ENCODE measurements at places on chromosomes 1 and 21.

GRCh38 chr21:40760821-40761220 is 86.1 kb downstream of the DSCAM start:
- no peak for DNase-seq

DNA sequence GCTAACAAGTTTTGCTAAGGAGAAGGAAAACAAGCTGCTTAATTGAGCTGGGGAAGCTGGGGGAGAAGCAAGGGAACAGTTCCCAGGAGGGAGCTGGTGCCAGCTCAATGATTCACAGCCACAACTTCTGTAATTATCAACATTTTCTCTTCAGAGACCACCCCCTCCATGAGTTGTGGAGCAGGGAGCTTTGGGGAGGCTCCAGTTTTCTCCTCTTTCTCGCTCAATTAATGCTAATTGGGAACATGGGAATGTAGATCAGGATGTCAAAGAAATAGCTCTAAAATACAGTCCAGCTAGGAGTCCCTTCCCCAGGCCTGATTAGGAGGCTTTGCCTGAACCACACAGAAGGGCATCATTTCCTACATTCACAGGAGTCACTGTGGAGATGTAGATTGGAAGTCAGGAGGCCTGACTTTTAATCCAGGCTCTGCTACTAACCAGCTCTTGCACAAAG is 12.1 kb upstream of the MNDA start:
- DNase-seq = no peak

DNA sequence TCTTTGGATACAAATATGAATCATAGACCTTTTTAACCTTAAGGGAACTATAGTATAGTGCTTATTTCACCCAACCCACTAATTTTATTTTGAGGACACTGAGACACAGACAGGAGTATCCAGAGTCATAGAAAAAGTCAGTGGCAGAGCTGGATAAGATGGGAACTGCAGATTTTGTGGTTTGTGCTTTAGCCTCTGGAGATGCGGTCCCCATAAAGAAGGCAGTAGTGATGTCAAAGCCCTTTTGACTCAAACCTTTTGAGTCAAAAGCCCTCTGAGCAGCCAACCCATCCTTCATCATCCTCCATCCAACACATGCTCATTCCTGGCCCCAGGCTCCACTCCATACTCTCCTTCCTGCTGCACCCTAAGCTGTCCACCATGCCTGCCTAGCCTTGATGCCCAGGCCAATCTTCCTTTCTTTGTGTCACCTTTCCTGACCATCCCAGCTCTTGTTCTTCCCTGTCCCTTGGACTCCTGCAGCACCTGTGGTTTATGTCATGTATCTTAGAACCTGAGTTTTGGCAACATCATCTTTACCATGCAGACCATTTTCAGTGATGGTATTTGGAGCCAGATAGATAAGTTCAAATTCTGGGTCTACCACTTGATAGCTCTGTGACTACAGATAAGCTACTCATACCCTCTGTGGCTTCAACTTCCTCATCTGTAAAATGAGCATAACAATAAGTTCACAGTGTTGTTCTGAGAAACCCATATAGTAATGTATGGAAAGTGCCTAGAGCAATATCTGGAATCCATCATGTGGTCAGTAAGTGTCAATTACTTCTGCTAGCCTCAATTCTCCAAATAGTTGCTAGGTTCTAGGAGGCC is 20.1 kb downstream of the SLAMF1 start:
- DNase-seq = no peak

DNA sequence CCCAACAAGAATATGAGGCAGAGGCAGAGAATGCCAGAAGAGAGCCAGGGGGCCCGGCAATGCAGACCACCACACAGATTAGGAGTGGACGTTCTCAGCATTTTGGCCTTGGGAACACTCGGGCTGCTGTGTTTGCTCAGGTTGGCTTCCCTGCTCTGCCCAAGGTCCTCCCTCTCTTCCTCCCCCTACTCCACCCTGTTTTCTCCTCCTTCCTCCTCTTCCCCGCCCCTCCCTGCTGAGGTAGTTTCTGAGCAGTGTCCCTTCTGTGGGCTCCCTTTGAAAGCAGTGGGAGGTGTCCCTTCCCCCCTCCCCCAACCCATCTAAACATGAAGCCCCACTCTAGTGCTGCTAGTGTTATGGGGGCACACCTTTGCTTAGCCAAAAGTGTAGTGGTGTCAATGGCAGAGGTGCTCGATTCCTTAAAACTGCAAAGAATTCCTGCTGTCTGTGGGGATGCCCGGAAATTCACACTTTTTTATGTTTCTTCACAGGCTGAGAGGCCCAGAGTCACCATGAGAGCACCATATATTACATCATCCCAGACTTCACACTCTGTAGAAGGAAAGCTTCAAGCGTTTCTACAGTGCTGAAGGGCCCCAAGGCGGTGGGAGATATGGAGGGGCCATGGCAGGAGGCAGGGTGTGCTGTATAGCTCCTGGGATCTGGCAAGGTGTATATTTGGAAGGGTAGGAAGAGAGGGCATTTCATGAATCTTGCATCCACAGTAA is at the start of gene HHIPL2:
HHIPL2 (minus strand) TSS at position 161 of the 728 bp plus-strand sequence; CDS start at position 101, 60 bp downstream.
- no peak for DNase-seq

GRCh38 chr1:16677552-16678431 is 11.0 kb upstream of the RNU1-3 start:
- peak; percentile 30 for DNase-seq

- no peak for DNase-seq
Observed at GRCh38 chr21:45290948-45291612, 3.4 kb upstream of the POFUT2 start.

DNA sequence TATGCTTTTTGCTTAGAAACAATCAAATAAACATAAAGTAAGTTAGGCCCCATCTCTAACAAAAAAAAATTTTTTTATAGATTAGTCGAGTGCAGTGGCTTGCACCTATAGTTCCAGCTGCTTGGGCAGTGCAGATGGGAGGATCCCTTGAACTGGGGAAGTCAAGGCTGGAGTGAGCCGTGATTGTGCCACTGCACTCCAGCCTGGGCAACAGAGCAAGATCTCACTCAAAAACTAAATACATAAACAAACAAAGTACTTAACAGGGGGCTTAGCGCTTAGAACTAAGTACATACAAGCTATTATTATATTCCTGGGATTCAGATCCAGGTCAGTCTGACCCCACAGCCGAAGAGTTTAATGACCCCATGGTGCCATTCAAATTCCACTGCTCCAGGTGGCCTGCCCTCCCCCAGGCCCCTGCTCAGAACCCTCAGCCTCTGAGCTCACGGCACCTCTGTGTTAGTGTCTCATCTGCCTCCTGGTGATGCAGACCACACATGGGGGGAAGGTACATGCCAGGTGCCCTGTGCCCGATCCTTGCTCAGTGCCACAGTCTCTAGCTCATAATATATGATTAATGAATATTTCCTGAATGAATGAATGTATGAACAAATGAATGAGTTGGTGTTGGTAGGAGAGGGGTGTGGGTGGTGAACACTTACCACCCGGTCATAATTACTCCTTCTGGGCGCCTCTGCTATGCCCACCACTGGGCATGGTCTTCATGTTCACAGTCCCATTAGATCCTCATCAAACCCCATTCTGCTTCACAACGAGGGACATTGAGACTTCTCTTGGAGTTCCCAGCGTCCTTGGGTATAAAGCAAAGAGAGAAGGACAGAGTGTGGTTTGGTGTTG is 14.6 kb downstream of the NCMAP start:
- DNase-seq = no peak

- DNase-seq = no peak
Observed at GRCh38 chr1:4494027-4494426, 160.4 kb upstream of the AJAP1 start.

GRCh38 chr1:42692911-42693310 is 10.7 kb downstream of the YBX1 start:
- no peak for DNase-seq

GRCh38 chr1:221806984-221807383 is 65.1 kb upstream of the DUSP10 start:
- no peak for DNase-seq

DNA sequence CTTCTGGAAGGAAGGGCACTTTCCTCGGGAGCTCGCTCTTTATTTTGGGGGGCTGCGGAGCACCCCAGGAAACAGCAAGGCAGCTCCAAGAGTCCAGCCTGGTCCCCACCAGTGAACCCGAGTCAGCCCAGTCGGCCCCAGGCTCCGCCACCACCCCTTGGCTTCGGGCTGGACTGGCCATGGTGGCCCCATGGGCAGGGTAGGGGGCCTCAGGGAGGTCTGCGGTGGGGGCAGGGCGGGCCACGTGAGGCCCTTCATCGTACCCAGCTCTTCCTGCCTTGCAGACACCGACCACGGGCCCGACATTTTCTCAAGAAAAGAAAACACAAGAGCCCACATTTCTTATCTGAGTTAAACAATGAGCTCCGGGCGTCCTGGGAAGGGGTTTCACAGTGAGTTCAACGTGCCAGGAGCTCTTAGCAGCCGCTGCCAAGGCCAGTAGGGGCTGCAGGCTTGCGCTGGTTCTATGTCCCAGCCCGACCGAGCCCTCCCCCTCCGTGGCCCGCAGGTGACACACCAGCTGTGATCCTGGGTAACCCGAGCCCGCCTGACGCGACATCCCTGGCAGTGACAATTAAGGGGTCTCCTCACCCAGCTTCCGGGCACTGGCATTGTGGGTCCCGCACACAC is 66.2 kb downstream of the PRDM16 start:
- no peak for DNase-seq

DNA sequence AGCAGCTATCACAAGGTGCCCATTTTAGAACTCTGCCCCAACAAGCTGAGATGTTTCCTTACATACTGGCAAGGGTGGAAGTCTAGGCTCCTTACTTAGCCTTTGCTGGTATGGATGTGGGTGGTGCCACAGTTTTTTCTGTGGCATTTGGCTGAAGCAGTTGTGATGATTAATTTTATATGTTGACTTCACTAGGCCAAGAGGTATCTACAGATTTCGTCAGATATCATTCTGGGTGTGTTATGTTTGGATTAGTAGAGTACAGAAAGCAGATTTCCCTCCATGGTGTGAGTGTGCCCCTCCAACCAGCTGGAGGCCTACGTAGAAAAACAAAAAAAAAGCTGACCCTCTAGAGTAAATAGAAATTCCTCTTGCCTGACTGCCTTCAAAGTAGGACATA is 317.0 kb downstream of the BARHL2 start:
- DNase-seq = no peak

DNA sequence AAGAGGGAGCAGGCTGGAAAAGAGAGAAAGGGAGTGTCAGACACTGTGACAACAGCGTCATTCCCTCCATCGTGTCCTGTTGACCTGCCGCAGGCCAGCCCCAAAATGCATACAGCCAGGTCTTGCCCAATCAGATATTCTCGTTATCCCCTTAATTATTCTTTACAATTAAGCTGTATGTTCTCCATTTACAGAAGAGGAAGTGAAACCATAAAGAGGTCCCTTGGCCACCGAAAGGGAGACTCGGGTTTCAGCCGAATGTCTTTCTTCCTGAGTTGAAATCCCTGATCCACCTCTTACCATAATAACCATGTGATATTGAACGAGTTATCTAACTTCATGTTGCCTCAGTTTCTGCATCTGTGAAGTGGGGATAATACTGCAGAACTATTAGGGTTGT is 70.5 kb downstream of the IGSF21 start:
- no peak for DNase-seq

All from HTR-8/SVneo (cell line).